ENCODE measurements at places on chromosomes 4 and X.

GRCh38 chr4:176614793-176615192 is 177.9 kb downstream of the VEGFC start:
- no peak for DNase-seq

DNA sequence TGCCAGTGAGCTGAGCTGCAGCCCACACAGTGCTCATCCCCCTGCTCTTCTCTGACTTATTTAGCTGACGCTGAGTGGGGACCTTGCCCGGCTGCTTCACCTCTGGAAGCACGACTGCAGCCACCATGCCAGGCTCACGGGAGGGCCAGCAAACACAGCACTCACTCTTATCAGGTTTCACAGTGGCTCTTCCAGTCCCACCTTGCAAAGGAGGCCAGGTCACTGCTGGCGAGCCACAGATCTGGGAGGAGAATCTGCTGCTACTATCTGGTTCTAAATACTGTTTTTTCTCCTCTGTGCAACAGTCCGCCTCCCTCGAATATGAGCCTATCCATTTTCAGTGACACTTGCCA is 6.7 kb upstream of the SPON2 start:
- no peak for DNase-seq

DNA sequence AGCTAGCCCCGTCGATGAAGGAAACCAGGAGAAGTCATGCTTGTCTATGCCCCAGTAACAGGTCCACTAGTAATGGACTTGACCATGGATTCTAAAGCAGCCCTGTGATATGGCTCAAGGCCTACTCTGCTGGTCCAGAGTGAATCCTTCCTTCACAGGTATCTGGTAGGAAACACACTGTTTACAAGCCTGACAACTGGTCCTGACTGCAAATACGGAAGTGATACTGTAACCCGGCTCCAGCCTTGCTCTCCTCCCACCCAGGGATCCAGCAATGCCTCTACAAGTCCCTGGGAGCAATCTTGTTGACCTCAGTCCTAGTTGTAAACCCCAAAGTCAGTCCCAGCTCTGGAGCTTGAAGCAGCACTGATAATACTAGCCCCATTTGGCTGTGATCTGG is 239.2 kb upstream of the GRID2 start:
- DNase-seq, result no peak

DNA sequence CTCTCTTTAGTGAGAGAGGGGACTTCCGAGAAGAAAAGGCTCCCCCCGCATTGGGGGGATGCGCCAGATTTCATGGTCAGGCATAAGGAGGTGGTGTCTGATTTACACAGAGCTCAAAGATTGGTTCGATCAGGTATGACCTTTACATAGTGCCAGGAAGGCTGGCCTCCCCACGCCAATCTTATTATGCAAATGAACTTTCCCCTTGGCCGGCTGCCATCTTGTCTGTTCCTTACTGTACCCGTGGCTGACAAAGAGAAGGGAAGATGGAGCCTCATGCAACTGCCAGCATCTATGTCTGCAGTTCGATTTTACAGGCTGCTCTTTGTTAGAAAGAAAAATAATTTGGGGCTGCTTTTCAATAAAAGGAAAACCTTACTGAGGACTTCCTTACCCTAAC is 197.2 kb downstream of the GPM6A start:
- no peak for DNase-seq

GRCh38 chrX:19798423-19798822 is 89.0 kb downstream of the SH3KBP1 start:
- no peak for DNase-seq

- DNase-seq, result no peak
Measured at GRCh38 chr4:103156106-103156505, 42.0 kb downstream of the CENPE start.

- DNase-seq, result no peak
Measured at GRCh38 chrX:45592101-45592500, 391.4 kb upstream of the DIPK2B start.

GRCh38 chr4:116688536-116688935 is 396.8 kb downstream of the TRAM1L1 start:
- no peak for DNase-seq

- no peak for DNase-seq
Measured at GRCh38 chr4:74449571-74450297, 4.8 kb downstream of the AREG start.

DNA sequence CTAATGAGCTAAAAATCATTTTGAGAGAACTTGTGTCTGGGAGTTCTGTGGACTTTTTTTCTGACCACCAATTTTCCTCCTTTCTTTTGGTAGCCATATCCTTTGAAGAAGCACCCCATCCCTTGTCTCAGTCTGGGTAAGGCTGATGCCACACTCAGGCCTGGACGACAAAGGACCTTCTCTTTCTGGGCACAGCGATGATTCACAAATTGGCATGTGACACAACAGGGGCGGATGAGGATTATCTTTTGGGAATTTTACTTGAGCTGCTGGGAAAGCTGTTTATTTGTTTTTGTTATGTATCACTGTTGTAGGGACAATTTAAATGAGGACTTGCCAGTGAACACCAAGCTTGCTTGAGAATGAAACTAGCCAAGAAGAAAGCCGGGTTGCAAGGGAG is 233.4 kb upstream of the HAND2 start:
- no peak for DNase-seq

GRCh38 chr4:72895408-72895807 is 174.1 kb downstream of the COX18 start:
- no peak for DNase-seq

DNA sequence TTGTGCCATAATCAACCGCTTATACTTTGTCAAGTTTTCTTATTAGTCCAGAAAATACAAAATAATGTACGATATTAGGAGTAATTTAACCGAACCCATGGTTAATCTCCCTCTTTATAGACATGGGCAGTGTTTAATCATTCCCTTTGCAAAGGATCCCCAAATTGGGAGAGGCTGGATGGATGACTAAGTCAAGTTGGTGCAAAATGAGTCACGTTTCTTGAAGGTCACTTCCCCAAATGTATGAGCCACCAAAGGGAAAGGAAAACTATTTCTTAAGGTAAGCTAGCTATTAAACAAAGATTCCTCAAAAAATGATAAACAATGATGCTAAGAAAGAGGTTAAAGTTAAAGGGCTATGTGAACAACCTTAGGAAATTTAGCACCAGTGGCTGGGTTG is 17.5 kb downstream of the MAML3 start:
- no peak for DNase-seq

- no peak for DNase-seq
Measured at GRCh38 chr4:57544811-57545654, 434.8 kb upstream of the IGFBP7 start.

- no peak for DNase-seq
Measured at GRCh38 chr4:181517491-181517890, 725.7 kb upstream of the TENM3 start.

DNA sequence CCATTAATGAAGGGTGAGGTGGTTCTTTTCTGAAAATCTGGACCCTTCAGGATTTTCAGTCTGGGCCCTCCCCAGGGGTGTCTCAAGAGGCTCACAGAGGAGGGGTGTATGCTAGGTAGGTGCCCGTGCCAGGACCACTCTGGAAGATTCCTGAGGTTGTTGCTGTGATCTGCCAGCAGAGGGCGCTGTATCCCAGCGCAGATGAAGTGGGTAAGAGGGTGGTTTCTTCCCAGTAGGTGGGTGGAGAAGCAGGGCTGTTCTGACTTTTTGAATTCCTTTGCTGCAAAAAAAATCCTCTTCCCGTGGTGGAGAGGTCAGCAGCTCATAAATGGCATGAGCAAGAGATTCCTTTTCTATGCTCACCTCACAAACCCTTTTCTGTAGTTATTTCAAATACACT is 51.1 kb downstream of the SCML1 start:
- DNase-seq, result peak; percentile 19

- DNase-seq, result no peak
Measured at GRCh38 chrX:8850478-8850877, 49.3 kb upstream of the FAM9A start.

GRCh38 chr4:145929415-145930178 is 9.0 kb downstream of the ZNF827 start:
- no peak for DNase-seq

DNA sequence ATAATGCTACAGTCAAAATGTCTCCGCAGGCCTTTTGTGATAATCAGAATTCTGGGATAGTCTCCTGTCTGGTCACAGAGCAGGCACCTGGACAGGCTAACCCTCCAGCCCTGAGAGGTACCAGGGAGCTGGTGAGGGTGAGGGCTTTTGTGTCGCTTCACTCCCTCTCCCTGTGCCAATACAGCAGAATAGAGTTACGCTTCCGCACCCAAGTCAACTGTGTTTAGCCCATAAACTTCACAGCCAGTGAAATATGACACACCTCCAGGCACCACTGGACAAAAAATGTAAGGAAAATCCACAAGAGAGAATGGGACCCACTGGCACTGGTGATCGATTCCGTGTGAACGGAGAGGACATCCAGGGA is 1.3 kb downstream of the GAK start:
- DNase-seq, result no peak

DNA sequence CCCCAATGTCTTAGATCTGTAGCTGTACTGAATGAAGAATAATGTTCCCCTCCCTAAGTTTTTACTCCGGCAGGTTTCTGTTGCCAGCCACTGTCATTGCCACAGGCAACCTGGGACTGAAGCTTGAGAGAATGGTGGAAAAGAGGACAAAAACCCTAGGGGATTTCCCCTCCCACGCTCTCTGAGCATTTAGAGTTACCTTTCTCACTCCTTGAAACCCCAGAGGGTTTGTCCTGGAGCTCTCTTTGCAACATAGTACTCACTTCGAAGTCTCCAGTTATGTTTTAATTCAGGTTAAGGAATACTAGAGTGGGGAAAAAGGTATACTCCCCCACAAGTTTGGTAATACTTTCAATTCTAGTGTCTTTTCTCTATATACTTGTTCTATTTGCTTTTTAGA is 31.5 kb downstream of the F8 start:
- DNase-seq, result no peak

- DNase-seq, result no peak
Measured at GRCh38 chr4:147586637-147587036, 30.6 kb upstream of the TMEM184C start.

DNA sequence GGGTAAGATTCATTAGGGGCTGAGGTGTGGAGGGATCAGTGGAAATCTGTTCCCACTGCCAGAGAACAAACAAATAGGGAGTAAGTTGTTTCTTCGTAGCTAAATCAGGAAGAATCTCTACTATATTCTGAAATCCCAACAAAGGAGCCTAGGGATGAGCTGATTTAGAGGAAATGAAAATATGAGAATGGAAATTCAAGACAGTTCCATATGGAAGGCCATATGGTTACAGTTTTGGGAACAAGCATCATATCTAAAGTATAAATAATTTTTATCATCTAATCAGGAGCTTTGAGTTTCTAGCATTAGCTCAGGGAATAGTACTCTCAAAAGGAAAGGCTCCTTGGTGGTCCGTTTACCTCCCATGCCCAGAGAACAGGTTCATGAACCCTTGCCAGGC is 218.2 kb downstream of the AASDH start:
- DNase-seq, result no peak

- DNase-seq, result no peak
Measured at GRCh38 chr4:3807822-3808496, 41.8 kb downstream of the ADRA2C start.

DNA sequence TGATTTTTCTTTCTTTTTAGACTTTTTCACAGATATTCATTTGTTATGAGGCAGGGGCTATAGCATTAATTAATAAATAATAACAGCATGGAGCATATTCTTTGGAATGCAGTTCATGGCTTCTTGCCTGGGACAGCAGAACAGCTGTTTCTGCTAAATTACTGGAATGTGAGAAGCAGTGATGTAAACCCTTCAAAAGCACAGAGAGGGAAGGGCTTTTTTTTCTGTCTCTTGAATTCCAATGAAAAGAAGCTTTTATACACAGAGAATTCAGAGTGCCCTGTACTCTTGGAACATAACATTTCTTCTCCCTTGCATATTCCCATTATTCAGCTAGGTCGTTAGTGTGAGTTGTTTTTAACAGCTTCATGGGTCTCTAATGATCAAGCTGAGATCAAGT is 28.5 kb upstream of the ANK2 start:
- no peak for DNase-seq

DNA sequence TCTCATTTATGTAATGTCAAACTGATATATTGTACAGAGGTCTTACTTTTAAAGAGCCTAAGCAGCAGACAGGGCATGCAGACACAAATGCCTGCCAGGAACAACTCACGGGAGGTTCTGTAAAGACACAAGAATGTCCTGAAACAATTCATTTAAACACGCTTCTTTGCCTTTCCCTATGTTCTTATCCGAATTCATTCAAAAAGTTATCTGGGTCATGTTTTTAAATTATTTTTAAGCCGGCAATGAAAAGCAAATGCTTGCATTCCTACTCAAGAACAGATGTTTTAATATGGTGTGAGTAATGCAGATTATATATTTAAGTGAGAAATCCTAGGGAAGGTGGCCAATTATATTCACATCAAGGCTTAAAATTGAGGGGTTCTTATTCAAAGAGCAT is 192.6 kb downstream of the PDGFC start:
- DNase-seq, result no peak

DNA sequence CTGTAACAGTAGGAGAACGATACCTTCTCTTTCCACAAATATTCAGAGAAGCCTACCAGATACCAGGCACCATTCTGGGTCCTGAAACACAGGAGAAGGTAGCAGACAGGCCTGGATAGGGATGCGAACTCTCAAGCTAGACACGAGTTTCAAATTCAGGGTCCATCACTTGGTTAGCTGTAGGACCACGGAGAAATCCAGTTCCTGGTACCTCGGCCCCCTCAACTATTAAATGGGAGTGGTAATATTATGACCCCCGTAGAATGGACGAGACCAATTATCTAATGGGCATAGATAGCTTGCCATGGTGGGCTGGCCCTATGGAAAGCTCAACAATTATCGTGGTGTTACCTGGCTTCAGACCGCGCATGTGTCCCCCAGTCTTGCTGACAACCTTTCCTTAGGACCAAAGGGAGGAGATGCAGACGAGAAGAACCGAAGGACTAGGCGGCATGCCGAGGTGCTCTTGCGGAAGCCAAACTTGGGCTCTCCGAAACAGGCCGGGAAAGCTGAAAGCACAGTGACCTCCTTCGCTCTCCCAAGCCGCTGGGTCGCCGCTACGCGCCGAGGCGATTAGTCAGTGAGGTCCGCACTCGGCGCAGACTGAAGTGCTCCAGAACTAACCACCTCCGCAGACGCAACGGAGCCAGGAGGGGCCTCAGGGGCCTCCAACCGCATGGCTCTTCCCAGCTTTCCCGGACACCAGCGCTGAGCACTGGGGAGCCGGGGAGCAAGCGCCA is 19.6 kb downstream of the NKX3-2 start:
- DNase-seq, result no peak

DNA sequence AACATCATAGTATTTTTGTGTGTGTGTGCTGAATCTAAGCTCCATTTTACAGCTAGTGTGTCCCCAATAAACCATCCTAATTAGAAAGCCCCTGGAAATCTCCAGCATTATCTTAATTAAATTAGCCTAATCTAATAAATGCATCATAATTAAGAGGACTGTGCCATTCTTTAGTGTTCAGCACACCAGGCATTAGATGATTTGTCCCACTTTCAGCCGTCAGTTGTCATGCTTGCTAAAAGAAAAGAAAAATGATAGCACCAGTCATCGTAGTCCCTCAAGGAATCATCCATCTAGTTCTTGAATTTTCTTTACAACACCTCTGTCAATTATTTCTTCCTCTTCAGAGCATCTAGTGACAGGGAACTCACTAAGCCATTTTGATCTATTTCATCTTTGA is 155.9 kb downstream of the PALLD start:
- DNase-seq, result no peak

- no peak for DNase-seq
Measured at GRCh38 chrX:18548996-18549395, 122.9 kb downstream of the RS1 start.

GRCh38 chr4:76435528-76436319 is 695 bp downstream of the SHROOM3 start:
- DNase-seq, result no peak

GRCh38 chr4:20096911-20097310 is 154.8 kb upstream of the SLIT2 start:
- no peak for DNase-seq

- DNase-seq, result no peak
Measured at GRCh38 chr4:56653461-56654237, 27.4 kb downstream of the HOPX start.
